MG63 (cell line): ENCODE measurements at places on chromosomes 1 and 21. TPM values are rescaled to one million over a fixed set of nuclear protein-coding genes. Genes with fewer than 3 reads are reported as not detected.

- DNase-seq = no peak
These were observed 915.2 kb downstream of the TTLL7 start for GRCh38 chr1:83083589-83084224.

The OLIG1 gene
- total RNA-seq = not detected in 2 replicates

- peak; percentile 77 for DNase-seq
These were observed 4.1 kb upstream of the AGTRAP start for GRCh38 chr1:11731691-11732283.

- no peak for DNase-seq
These were observed 60.5 kb downstream of the CAPN9 start for GRCh38 chr1:230807561-230808280.

- DNase-seq = no peak
These were observed 74.6 kb downstream of the CTH start for GRCh38 chr1:70485624-70486023.

The OR10Z1 gene
- not detected in 2 replicates for total RNA-seq

DNA sequence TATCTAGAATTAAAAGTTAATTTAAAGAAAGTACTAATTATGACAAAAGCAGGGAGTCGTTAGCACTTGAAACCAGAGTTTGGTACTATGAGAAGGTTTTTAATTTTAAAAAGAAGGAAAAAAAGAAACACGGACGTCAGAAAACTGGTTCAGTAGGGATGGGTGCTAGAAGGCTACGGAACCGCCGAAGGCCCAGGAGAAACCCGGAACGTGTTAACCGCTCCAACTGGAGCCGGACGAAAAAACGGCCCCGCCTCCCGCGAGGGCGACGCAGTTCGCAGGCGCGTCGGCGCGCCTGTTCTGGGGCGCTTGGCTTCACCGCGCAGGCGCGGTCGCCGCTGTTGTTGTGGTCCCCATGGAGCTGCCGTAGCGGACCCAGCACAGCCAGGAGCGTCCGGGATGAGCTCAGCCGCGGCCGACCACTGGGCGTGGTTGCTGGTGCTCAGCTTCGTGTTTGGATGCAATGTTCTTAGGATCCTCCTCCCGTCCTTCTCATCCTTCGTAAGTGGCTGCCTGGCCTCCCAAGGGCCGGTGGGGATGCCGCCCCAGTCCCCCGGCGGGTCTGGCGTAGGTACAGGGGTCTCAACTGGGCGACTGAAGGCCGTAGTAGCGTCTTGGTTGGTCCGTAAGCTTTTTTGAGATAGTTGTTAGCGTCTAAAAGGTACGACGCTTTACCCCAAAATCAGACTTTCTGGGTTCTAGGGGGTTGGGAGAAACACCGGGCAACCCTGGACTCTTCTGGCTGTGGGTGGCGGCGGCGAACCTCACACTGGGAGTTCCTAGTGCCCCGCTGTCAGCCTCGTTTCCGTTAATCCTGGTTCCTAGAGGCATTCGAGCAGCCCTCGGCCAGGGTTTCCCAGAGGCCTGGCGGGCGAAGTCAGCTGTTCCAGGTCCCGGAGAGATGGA lies 31.4 kb upstream of the HMGN1 start:
- peak; percentile 99 for DNase-seq

The VANGL2 gene
- not detected in 2 replicates for total RNA-seq

The TTLL10 gene
- total RNA-seq = not detected in 2 replicates

GRCh38 chr21:26539566-26539965 lies 33.5 kb downstream of the CYYR1 start:
- DNase-seq = no peak

GRCh38 chr21:36047139-36047538 lies 13.2 kb downstream of the SETD4 start:
- no peak for DNase-seq

GRCh38 chr1:112320058-112320457 lies 76.0 kb upstream of the CTTNBP2NL start:
- DNase-seq = no peak

DNA sequence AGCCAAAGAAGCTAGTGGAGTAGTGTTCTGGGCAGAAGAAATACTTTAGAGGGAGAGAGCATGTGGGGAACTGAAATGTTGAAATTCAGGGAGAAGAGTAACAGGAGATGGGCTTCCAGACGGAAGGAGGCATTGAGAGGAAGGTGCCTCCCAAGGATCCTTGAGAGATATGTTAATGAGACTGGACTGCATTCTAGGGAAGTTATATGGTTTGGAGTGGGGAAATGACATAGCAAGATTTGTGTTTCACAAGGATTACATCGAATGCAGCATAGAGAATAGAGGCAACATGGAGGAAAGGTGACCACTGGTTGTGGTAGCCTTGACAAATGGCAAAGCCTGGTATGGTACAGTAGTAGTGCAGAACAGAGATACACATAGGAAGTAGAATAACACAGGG lies 160.5 kb upstream of the HMCN1 start:
- DNase-seq = no peak

The PERM1 gene
- total RNA-seq = 0.13 TPM in 1 of 2 replicates, not detected in the other

GRCh38 chr1:96833376-96833775 lies 111.8 kb downstream of the PTBP2 start:
- DNase-seq = no peak

- DNase-seq = no peak
These were observed 19.8 kb downstream of the NENF start for GRCh38 chr1:212452323-212453155.

GRCh38 chr1:161130266-161130665 lies 2.2 kb downstream of the DEDD start:
- DNase-seq = no peak
